Activated T-cell treated with anti-CD3 and anti-CD28 coated beads for 1 hour (primary cell): ENCODE measurements at places on chromosomes 5 and 9.

- DNase-seq, result no peak
Observed at GRCh38 chr5:152016421-152016820, 91.8 kb upstream of the GLRA1 start.

DNA sequence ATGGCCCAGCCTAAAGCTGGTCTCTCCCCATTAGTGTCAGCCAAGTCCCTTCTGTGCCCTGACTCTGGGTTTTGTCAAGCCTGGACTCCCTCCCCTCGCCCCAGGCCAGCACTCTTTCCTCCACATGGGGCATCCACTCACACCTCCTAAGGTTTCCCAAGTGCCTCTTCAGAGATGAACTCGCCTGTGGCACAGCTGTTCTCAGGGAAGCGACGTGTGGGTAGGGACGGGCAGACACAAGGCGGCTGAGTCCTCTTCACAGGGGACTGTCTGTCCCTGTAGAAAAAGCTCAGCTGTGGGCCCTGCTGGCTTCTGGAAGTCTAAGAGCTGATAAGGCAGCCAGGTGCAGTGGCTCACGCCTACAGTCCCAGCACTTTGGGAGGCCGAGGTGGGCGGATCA, 78.5 kb downstream of the CACNA1B start:
- no peak for DNase-seq

GRCh38 chr9:81591791-81592190, 97.6 kb downstream of the TLE1 start:
- no peak for DNase-seq

DNA sequence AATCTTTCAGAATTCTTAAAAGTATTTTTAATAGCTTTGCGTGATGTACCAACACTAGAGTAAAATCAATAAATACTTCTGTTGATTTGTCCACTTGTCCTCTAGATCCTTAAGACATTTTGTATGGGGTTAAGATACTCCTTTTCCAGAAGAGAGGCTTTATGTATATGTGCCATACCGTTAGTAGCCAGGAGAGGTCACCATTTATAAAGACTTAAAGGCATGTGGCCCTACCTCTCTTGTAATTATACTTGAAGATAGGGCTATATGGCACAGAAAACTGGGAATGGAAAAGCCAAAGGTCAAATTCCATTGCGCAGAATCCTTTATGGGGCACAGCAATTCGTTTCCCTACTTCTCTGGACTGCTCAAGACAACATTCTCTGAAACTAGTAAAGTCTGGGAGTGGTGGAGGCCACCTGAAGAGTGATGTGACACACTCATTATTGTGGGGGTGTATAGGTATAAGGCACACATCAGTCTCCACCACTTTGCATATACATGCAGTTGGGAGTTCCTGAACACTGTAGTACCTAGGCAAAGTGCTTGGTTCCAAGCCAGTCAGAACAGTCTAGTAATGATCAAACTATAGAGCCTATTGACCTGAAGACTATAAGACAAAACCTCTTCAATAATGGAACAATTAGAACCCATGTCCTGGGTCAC, 140.1 kb upstream of the FBXL17 start:
- DNase-seq, result no peak

GRCh38 chr9:138023394-138024124, 146.0 kb downstream of the CACNA1B start:
- no peak for DNase-seq

- no peak for DNase-seq
Observed at GRCh38 chr5:67170767-67171166, 25.8 kb downstream of the CD180 start.

GRCh38 chr9:3773362-3774060, 247.7 kb upstream of the RFX3 start:
- no peak for DNase-seq

DNA sequence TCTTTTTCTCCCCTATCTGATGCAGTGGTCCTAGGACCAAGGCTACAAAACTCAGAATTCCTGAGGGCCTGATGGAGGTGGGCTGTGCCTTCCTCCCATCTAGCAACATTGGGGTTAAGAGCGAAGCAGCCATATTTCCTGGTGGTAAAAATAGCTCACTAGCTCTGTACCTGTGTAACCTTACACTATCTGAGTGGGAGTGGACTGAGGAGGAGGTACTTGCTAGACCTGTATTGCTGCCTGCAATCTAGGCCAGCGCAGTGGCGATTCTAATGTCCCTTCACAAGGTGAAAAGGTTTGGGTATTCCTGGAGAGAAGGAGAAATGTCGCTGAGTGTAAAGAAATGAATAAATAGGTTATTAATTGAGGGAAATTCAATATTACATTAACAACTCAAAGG, 80.2 kb upstream of the LIFR start:
- DNase-seq, result no peak

GRCh38 chr9:127792417-127793031, 6.7 kb downstream of the CDK9 start:
- no peak for DNase-seq

- no peak for DNase-seq
Observed at GRCh38 chr5:151775025-151775606, 3.4 kb downstream of the G3BP1 start.

GRCh38 chr9:134326724-134327601, 708 bp downstream of the RXRA start:
- DNase-seq, result no peak

DNA sequence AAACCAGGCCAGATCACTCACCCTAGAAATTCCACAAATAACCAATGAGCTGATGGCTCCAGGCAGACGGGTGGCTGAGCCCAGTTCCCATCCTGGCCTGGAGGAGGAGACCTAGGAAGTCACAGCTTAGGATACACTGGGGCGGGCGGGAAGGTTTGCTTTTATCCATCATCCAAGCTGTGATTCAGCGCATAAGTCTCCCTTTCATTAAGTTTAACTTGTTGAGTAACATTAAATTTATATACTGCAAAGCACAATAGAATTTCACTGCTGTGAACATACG, 55.7 kb downstream of the THBS4 start:
- DNase-seq, result no peak

DNA sequence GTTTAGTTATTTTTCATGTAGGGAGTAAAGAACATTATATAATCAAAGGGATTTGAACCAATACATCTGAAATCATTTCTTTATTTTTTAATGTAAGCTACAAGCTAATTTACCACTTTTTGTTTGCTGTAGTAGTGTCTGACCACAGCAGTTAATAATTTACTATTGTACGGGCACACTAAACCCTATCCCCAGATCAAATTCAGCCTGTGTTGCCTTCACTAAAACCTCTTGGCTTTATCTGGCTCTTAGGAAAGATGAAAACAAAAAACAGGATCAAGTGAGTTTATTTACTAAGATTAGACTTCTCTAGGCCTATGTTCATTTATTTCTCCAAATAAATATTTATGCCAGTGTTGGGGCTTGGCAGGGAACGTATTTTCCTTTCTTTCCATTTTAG, 384.1 kb downstream of the EBF1 start:
- DNase-seq, result no peak

DNA sequence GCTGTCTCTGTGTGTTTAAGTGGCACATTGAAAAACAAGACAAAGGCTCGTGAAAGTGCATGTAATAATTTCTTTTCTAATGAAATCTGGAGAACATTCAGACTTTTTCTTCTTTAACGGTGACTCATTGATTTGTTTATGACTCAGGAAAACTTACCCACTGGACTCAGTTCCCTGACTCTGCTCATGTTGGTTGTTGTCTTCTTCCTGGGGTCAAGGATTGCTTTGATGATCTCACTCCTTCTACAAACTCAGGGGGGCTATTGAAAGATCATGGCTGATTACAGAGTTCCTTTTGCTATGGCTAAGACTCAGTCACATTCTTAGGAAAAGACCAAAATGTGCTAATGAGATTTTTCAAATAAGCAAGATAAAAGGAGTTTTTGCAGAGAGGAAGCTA, 141.1 kb upstream of the DAP start:
- no peak for DNase-seq

DNA sequence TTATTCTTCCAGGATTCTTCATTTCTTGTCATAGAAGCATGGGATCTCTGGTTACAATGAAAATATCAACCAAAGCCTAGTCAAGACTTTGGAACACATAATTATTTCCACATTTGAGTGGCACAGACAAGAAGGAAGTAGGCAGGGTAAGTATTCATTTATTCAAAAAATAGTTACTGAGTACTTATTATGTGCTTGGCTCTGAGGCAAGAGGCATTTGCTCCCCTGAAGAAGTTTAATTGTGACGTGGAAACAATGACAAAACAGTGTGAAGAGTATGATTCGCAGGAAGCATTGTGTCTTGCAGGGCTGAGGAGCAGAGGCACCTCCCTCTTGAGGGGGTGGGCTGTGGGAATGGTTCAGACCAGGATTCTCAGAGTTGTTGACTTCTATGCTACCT, 45.0 kb upstream of the TNFSF15 start:
- no peak for DNase-seq

- DNase-seq, result no peak
Observed at GRCh38 chr5:146101646-146102045, 3.7 kb downstream of the PLAC8L1 start.

GRCh38 chr5:84057211-84057610, 327.5 kb downstream of the EDIL3 start:
- DNase-seq, result no peak

- no peak for DNase-seq
Observed at GRCh38 chr9:131276891-131277286, 579 bp upstream of the FAM78A start.

DNA sequence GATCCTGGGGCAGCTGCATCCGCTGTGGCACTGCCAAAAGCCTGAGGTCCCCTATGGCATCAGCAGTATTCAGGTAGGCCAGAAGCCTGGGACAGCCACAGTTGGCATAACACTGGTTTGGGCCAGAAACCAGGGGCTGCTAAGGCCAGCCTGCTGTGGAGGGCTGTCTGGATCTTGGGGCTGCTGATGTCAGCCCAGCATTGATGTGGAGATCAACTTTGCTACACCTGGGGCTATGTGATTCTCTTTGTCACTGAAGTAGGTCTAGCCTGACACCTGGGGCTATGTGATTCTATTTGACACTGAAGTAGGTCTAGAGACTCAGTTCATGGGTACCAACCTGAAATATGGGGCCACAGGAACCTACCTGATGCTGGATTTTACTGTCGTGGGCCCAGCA, 411.5 kb downstream of the RASEF start:
- DNase-seq, result no peak

GRCh38 chr5:87408204-87408603, 4.5 kb downstream of the CCNH start:
- no peak for DNase-seq

DNA sequence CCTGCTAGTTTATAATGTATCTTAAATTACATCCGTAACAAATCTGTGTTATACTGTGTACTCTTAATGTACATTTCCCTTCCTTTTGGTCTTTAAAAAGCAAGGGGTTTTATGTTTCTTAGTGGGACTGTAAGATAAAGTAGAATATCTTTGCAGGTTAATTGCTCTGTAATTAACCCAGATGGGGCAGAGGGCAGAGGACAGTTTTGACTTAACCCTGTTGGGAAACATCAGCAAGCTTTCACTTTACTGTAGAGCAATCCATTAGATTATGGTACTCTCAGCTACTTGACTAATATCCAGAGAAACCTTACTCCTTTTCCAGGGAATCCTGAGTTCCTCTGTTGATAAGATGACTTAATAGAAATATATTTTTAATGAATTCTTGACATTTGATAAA, 74.3 kb downstream of the TLE4 start:
- no peak for DNase-seq

- DNase-seq, result no peak
Observed at GRCh38 chr9:698276-698675, 143.2 kb upstream of the DMRT1 start.

DNA sequence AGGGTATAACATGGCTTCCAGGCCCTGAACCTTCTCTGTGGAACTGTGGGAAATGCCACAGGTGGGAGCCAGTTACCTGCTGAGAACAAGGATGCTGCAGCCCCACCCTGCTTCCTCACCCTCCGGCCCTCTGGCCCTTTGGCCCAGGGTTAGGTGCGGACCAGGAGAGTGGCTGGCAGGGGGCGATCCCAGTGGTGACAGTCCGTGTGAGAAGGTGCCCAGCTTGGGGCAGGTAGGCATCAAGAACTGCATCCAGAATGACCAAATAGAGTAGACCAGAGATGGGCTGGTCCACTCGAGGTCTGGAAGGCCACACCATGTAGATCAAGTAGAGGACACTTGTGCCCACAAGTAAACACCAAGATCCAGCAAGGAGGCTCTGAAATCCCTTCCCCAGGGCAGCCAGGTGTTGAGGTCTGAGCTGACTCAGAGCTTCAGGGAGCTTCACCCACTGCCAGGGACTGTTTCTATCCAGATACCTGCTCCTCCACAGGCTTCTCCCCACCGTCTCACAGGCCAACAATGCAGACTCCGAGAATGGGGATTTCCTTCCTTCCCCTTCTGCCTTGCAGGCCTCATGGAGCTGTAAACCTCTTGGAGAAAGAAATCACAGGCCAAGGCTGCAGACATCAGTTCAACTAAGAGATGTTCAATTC, 61.4 kb upstream of the ZSWIM6 start:
- no peak for DNase-seq

DNA sequence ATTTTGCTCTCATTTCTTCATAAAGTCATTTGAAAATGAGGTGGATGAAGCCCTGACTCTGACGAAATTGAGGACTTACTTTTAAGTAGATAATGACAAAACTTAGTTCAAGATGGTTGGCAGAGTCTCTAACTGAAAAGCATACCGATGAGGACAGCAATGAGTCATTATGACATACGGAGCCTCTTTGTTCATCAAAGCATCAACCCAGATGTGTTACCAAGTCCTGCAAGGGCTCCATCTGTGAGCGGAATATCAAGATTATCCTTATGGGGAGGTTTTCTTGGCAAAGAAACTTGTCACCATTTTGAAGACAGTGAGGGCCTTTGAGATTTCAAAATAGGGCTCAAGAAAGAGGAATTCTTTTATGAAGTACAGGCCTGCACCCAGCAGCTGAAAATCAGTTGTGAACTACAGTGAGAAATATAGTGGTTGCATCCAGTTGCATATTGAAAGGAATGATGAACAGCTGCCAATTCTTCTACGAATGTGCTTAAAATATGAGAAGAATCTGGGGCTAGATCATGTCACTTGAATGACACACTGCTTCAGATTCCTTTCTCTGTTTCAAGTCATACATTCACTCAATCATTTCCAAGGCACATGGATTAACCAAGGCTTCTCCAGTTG, 86.6 kb upstream of the SLC24A2 start:
- DNase-seq, result no peak

DNA sequence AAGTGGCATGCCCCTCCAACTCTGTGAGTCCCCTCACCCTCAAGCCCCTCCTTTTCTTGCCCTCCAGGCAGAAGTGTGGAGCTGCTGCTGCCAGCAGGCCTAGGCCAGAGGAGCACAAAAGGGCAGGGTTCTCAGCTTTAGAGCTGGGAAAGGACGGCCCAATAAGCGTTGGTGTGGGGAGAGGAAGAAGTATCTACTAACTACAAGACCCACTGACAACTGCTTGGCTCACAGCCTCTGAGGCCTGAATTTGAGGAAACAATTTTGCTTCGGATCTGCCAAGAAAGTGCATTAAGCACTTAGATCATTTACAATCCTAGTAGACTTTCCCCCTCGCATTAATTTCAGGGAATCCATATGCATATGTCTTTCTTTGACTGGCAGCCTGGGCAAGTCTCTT, 179.4 kb downstream of the SNX18 start:
- DNase-seq, result no peak

- no peak for DNase-seq
Observed at GRCh38 chr9:69324549-69325401, at the start of gene ENTREP1. ENTREP1 (plus strand) TSS chr9:69325215; CDS start chr9:69325310, 95 bp downstream.
